ENCODE measurements at places on chromosomes 3 and 15.

- no peak for DNase-seq
Measured at GRCh38 chr3:15631426-15632211, 30.1 kb downstream of the BTD start.

- DNase-seq, result no peak
Measured at GRCh38 chr15:98981851-98982722, 25.5 kb downstream of the PGPEP1L start.

DNA sequence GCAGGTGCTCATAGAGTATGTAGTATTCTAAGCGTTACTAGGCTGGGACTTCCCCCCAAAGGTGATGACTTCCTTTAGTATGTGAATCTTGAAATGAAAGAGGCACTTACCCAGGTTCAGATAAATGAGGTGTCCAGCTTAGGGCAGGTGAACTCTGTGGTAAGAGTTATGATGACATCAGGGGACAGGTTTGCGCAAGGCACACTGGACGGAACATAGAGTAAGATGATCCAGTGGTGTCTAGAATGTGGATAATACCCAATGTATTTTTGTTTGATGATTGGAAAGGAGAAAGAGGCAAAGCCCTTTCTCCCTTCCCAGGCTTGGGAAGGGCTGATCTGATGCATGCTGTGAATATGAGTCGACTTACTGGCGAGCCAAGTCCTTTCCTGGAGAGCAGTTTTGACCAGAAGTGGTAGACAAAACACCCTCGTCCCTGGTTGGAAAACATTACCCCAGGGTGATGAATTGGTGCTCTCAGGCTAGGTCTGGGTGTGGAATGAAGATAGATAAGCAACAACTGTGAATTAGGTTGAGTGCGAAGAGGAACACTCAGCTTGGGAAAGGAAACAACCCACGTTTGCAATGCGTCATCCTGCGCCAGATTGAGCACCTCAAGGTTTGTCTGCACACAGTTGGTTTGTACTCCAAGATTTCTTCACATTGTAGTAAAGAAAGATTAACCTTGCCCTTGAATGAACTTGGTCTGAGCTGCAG, 124.2 kb downstream of the GHSR start:
- DNase-seq, result no peak

- no peak for DNase-seq
Measured at GRCh38 chr3:55405436-55405835, 81.7 kb downstream of the WNT5A start.

DNA sequence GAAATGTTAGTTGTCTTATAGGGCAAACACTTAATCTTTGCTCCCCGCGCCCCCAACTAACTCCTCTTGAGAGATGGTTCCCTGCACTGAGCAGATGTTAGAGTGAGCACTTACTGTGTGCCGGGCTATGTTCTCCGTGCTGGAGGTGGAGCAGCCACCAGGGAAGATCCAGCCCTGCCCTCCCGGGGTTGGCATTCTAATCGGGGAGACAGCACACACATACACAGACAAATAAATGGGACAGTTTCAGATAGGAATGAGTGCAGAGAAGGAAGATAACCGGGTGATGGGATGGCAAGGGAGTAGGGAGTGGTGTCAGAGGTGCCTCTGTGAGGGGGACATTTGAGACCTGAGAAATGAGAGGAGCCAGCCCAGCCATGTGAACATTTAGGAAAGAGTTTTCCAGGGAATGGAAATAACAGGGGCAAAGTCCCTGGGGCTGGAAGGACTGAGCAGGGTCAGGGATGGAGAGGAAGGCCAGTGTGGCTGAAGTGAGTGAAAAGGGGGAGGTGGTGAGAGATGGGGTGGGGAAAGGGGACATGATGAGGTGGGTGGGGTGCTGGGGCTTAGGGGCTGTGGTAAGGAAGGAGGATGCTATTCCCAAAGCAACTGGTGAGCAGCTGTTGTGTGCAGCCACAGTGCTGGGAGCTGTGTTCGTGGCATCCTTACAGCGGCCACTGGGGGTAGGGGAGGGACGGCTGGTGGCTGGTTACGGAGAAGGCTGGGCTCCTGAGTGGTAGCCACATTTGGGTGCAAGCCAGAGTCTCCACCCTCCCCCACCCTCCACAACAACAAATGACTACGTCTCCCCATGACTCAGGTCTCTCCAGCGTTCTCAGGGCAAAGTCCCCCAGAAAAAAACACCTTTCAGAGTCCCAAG, 15.4 kb upstream of the FGD5 start:
- DNase-seq, result no peak

DNA sequence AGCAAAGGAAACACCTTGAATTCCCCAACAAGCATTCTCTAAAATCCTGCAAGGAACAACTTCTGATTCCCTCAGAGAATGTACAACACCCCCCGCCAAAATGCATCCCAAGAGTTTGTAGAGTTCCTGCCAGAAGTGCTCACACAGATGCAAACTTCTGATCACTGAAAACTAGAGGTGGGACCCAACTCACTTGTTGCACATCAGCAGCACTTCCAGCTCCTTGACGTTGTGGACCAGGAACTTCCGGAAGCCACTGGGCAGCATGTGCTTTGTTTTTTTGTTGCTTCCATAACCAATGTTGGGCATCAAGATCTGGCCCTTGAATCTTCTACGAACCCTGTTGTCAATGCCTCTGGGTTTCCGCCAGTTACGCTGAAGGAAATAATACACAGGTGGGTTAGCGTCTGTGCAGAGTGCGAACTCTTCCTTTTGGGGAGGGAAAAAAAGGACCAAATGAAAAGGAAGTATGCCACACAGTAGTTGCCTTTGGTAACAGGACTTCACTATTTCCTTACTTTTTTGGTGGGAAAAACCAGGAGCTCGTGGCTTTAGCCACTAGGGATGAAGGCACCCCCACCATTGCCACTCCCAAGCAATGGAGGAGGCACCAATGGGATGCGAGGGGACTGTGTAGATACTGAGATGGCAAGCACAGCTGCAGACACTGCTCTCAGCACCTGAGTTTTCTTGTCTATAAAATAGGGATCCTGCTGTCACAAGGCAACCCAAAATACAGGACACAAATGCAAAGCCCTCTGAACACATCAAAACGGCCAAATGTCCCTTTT, 2.0 kb downstream of the RPL32 start:
- DNase-seq, result no peak

- DNase-seq, result no peak
Measured at GRCh38 chr15:62999923-63000561, 42.5 kb upstream of the TPM1 start.

GRCh38 chr3:53278667-53279066, 22.8 kb upstream of the TKT start:
- DNase-seq, result no peak

- DNase-seq, result no peak
Measured at GRCh38 chr3:186682812-186683211, 17.0 kb downstream of the HRG start.

GRCh38 chr15:77493324-77493907, 72.7 kb downstream of the HMG20A start:
- no peak for DNase-seq

- DNase-seq, result no peak
Measured at GRCh38 chr3:77071809-77072208, 31.9 kb downstream of the ROBO2 start.

DNA sequence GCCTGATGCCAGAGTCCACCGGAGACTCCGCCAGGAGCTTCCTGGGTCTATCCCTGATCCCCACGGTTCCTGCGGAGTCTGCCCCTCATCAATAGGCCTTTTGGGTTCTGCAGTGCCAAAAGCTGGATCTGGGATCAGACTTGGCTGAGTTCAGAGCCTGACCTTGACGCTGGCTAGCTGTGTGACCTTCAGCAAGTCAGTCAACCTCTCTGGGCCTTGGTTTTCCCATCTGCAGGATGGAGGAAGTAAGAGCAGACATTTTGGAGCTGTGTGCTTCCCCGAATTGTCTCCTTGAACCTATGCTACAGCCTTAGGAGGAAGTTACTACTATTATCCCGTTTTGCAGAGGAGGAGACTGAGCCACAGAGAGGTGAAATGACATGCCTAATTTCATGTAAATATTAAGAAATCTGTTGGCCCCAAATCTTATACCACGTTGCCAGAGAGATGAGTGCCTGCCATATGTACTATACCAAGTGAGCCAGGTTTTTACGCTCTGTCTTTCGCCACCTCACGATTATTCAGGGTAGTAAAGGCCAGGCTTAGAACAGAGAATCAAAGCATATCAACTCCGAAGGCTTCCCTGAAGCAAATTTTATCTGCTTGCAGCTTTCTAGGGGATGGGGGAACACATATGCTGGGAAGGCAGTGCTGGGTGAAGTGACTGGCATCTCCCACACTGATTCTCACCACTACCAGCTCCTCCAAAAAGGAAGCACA, 112.5 kb downstream of the SRGAP3 start:
- DNase-seq, result no peak

- DNase-seq, result no peak
Measured at GRCh38 chr3:36538136-36538749, 157.9 kb downstream of the STAC start.

DNA sequence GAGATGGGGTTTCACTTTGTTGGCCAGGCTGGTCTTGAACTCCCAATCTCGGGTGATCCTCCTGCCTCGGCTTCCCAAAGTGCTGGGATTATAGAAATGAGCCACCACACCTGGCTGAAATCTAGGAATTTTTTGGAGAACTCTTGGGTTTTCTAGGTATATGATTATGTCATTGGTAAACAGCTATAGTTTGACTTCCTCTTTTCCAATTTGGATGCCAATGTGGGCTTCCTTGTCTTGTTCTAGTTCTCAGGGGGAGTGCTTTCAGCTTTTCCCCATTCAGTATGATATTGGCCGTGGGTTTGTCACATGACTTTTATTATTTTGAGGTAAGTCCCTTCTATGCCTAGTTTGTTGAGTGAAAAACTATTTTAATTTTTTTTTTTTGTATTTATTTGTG, 17.9 kb downstream of the KCNMB3 start:
- no peak for DNase-seq

DNA sequence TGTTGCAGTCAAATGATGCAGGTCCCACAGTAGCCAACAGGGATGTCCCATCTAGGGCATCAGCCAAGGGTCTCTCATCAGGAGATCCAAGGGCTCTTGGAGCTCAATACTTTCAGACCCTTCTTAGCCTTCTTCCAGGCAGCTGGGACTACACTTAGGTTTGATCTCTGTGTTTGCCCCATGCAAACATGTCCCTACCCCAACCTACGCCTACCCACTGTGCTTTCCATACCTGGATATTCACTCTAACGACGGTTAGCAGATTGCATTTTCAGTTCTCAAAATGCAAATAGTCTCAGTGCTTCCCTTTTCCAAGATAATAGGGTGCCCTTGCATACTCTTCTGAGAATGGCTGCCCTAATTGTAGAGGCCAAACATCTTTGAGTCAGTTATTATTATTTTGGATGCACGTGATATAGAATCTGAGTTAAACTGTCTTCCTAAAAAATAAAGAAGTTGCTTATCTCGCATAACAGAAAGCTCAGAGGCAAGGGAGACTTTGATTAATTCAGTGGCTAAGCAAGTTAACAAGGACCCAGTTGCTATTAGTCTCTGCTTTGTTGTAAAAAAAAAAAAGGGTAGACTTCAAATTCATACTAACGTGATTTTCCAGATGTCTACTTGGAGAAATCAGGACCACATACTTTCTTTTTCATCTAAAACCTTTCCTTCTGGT, 1.0 kb upstream of the CEP70 start:
- DNase-seq, result no peak
